Urinary bladder (tissue), 4 donors: ENCODE measurements at places on chromosomes 16 and 17. TPM values are rescaled to one million over a fixed set of nuclear protein-coding genes. Genes with fewer than 3 reads are reported as not detected.

ZNF830 gene
- polyA plus RNA-seq, result 12.0 TPM

UMOD gene
- not detected for polyA plus RNA-seq

DNA sequence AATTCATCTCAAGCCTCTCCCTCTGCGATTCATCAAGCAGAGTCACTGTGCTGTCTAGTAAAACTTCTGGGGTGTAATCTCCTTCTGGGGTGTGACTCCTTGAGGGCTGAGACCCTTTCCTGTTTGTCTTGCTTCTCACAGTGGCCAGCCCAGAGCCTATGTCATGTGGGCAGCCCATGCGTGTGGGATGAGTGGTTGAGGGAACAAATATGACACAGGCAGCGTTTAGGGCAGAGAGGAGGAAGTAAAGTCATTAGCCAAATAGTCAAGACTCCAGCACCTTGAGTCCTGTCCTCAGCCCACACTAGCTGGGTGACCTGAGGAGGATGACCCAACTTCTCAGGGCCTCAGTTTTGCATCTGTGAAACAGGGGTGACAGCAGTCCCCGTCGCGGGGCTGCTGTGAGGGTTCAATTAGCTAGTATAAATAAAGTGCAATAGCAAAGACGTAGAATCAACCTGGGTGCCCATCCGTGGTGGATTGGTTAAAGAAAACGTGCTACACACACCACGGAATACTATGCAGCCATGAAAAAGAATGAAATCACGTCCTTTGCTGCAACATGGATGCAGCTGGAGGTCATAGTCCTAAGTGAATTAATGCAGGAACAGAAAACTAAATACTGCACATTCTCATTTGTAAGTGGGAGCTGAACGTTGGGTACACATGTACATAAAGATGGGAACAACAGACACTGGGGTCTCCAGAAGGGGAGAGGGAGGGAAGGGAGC, 4.5 kb upstream of the ITGAX start:
- DNase-seq, result no peak

TLCD1 gene
- 5.1 TPM for polyA plus RNA-seq

MYO15A gene
- 1.4 TPM for polyA plus RNA-seq

DNA sequence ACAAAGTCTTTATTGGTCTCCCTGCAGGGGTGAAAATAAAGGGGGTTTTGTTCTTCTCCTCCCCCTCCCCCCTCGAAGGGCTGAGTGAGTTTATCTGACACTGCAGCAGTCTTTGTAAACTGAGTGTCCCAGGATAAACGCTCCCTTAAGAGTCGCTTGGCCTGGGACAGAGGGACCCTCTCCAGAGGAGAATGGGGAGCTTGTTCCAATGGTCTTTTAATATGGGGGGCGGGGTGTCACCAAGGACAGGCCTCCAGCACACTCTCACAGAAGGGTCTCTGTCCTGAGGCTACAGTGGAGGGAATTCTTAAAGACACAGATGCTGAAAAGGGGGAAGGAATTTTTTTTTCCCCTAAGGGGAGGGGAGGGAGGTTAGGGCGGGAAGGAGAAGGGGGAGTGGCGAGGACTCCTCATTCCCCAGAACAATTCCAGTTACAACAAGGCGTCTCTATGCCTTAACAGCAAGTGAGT, 455.5 kb downstream of the SOX9 start:
- DNase-seq, result no peak

TIMP2 gene
- polyA plus RNA-seq, result 395 TPM

PPP1R27 gene
- polyA plus RNA-seq, result not detected

CLEC10A gene
- polyA plus RNA-seq, result 18.8 TPM

IGFALS gene
- 0.22 TPM for polyA plus RNA-seq

- no peak for DNase-seq
Measured at GRCh38 chr16:58638148-58639036, 8.8 kb upstream of the CNOT1 start.

GRCh38 chr17:16938496-16939207, 33.3 kb downstream of the TNFRSF13B start:
- no peak for DNase-seq

DNA sequence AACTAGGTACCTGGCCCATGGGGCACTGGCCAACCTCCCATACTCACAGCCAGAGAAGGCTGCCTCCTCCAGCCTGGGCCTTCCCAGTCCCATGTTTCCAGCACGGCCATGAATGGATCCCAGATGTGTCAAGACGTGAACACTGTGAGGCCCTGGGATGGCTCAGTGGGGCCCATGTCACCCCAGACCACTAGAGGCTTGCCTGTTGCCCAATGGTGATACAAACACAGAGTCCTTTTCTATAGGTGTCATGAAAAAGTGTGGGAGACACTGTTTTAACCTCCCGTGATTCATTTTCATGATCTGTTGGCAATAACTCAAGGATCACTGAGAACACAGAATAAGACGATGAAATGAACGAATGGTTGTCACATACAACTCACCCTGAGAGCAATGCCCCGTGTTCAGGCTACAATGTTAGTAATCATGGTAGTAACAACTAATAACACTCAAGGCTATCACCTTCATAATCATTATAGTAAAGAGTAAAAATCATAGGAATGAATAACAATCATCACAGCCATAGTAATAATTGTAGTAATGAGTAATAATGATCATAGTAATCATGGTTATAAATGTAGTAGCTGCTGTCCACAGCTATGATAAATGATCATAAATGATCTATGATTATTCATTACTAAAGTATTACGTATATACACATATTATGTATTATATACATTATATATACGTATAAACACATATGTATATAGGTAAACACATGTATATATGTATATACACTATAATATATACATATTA, 64.0 kb downstream of the DYNLRB2 start:
- DNase-seq, result no peak

- peak; percentile 46 for DNase-seq
Measured at GRCh38 chr17:52106638-52107261, 51.8 kb downstream of the CA10 start.

GRCh38 chr16:9898555-9898954, 283.7 kb downstream of the GRIN2A start:
- no peak for DNase-seq

DNA sequence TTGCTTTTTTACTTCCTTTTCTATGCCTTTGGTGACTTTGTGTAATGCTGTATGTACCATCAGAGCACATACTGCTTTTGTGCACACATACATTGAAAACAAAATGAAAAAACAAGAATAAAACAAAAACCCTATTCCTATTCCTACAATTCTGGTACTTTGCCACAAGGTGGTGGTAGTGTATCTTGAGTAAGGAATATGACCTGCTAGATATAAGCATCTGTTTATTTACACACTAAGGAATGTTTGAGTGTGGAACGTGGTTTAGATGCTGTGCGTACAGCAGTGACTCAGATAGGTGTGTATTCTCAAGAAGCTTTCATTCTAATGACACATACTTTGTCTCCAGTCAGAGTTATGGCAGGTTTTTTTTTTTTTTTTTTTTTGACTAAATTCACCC, 606.2 kb downstream of the WWOX start:
- DNase-seq, result no peak

DNA sequence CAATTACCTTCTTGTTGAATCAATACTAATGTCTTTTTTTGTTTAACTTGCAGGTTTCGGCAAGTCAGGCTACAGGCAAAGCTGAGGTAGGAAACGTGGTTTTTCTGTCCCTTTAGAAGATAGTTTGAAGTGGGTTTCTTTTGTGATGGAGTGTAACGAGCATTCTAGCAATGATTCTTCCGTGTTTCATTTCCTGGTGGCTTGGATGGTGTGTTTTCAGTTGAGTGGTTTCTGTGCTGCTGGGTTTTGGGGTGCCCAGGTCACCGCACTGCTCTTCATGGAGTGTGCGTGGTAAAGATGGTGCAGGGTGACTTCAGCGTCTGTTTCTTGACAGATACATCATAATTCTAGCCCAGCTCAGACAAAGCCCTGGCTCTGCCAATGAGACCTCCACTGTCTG, 769.7 kb upstream of the EEF2KMT start:
- no peak for DNase-seq

AKAP10 gene
- polyA plus RNA-seq, result 17.5 TPM

- DNase-seq, result peak; percentile 85
Measured at GRCh38 chr17:75645501-75645888, 12.3 kb downstream of the SMIM5 start.

GRCh38 chr17:3532106-3532858, 25.3 kb downstream of the TRPV3 start:
- DNase-seq, result no peak

EPX gene
- not detected for polyA plus RNA-seq

GRCh38 chr17:67555855-67556254, 161.9 kb upstream of the NOL11 start:
- no peak for DNase-seq

PLA2G10 gene
- polyA plus RNA-seq, result 1.4 TPM

DNA sequence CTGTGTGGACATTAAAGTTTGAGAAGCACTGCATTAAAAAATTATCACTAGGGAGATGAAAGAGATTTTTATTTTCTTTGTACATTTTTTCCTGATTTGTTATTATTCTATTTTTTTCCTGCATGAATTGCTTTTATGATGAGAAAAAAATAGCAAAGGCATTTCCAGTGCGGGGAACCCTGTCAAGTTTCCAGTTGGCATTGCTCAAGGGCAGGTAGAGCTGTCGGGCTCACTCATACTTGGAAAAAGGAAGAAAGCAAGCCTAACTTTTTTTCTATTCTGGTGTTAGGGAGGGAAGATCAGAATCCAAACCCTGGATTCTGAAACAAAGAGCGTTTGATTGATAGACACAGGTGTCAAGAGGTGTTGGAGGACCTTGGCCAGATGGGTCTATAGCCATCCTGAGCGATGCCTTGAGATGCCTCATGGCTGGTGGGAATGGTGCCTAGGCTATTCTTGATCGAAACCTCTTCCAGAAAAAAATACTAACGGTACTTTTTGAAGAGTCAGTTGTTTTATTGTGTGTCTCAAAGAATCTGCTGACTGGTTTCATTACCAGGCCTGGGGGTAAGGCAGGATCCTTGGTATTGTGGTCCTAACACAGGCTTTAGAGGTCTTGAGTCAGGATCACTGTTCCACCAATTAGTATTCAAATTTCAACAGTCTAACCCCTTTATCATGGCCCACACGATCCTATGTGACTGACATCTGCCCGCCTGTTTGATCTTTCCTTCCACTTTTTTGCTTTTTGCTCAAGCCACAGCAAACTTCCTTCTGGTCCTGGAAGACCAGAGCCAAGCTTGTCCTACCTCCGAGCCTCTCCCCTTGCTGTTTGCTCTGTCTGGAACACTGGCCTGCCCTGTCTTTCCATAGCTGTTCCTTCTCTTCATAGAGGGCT, 20.1 kb downstream of the SNX29 start:
- DNase-seq, result no peak

- peak; percentile 50 for DNase-seq
Measured at GRCh38 chr17:17780922-17781590, 55.7 kb downstream of the SREBF1 start.

GRCh38 chr17:17763734-17764133, 73.1 kb downstream of the SREBF1 start:
- no peak for DNase-seq

- no peak for DNase-seq
Measured at GRCh38 chr17:47969930-47970724, 786 bp upstream of the CDK5RAP3 start.

DNA sequence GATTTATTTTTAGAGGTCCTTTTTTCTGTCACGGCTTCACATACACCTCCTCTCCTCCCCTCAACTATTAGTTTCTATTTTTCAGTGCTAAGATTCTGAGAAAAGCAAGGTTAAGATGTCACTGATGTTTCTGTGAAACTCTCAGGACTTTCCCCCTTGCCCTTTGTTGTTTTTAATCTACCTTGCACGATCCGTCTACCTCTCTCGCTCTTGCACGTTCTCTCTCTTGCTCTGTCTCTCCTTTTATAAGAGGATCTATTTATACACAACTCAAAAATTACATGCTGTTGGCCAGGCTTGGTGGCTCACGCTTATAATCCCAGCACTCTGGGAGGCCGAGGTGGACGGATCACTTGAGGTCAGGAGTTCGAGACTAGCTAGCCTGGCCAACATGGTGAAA, 43.6 kb downstream of the RPA1 start:
- no peak for DNase-seq

DNA sequence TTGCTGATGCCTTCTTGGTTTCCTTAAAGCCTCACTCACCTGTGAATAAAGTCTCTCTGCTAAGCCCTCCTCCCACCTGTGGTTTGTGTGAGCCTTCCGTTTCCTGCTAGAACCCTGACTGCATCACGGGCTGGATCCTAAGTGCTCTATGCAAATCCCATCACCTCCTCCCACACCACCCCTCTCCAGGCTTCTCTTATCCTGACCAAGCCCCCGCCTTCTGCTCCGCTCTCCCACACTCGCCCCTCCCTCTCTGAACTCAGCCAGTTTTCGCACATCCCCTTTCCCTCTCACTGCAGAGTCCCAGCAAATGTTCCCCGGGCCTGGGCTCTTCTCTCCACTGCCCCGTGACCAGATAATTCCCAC, 51.8 kb downstream of the PIMREG start:
- peak; percentile 5 for DNase-seq

- DNase-seq, result no peak
Measured at GRCh38 chr17:49520386-49521087, 25.4 kb downstream of the NGFR start.

DNA sequence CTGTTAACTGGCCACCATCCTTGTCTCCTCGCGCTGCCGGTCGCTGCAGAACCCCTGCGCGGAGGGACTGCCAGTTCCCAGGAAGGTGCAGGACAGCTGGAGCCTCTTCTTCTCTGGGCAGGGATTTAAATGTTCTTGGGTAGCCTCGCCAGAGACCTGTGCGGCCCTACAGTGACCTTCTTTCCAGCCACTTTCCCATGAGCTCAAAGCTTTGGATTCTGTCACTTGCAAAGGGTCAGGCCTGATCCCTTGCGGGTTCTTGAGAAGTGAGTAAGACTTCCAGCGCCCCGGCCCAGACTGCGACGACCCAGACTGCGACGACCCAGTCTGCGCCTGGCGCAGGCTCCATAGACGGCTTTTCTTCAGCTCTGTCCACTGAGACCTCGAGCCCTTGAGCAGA, 1.4 kb upstream of the SLFN5 start:
- DNase-seq, result no peak

DNA sequence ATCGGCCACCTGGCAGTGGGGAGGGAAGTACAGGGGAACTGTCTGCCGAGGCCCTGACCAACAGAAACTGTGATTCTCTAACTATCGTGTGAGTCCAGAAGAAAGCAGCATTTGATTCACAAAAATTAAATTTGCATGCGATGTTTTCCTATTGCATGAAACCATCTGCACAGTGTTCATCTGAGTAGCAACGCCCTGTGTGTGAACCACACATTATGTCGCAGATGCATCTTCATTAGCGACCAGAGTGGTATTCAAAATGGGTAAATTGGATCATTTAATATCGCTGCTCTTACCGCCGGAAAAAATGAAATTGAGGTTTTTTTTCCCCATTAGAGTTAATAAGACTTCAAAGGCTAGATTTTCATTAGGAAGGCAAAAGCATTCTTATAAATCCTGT, 260.6 kb downstream of the ABCC12 start:
- DNase-seq, result no peak

GRCh38 chr17:15422392-15422965, 44.9 kb downstream of the CDRT4 start:
- no peak for DNase-seq

C16orf96 gene
- polyA plus RNA-seq, result 0.04 TPM

TMC7 gene
- 3.4 TPM for polyA plus RNA-seq

DNA sequence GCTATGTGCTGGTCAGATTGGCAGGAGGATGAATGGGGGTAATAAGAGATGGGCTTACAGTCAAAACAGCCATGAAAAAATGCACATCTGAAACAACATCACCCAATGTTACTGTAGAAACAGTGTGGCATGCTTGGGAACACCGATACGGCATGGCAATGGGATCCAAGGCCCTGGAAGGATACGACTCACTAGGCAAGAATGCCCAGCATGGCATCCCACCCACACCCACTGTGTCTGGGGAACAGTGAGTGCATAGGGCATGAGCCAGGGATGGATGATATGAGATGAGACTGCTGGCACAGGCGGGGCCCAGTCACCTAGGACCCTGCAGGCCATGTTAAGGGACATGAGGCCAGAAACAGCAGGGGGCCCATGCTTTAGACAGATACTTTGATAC, 11.5 kb downstream of the TRIM25 start:
- DNase-seq, result no peak
